ENCODE measurements at places on chromosomes 2 and 18. TPM values are rescaled to one million over a fixed set of nuclear protein-coding genes. Genes with fewer than 3 reads are reported as not detected.

The IL1A gene
- total RNA-seq = not detected

The GPR17 gene
- total RNA-seq = not detected

The SMYD1 gene
- total RNA-seq = 0.29 TPM

The CHRND gene
- not detected for total RNA-seq

The LCT gene
- not detected for total RNA-seq

The CYP27C1 gene
- 0.29 TPM for total RNA-seq

The IL36G gene
- not detected for total RNA-seq

The PARD6G gene
- total RNA-seq = 14.4 TPM

The TEX44 gene
- total RNA-seq = not detected

DNA sequence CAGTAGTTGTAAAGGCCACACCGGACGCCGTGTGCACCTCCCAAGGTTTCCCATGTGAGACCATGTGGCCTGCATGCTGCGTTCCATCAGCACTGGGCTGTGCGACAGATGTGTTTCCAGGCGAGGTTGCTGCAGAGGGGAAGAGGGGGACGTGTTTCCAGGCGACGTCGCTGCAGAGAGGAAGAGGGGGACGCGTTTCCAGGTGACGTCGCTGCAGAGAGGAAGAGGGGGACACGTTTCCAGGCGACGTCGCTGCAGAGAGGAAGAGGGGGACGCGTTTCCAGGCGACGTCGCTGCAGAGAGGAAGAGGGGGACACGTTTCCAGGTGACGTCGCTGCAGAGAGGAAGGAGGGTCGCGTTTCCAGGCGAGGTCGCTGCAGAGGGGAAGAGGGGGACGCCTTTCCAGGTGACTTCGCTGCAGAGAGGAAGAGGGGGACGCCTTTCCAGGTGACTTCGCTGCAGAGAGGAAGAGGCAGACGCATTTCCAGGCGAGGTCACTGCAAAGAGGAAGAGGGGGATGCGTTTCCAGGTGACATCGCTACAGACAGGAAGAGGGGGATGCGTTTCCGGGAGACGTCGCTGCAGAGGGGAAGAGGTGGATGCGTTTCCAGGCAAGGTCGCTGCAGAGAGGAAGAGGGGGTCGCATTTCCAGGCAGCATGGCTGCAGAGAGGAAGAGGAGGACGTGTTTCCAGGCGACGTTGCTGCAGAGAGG lies 24.5 kb downstream of the NFATC1 start:
- no peak for DNase-seq

- DNase-seq = no peak
These were observed 80.9 kb downstream of the ZEB2 start for GRCh38 chr2:144438801-144439631.

DNA sequence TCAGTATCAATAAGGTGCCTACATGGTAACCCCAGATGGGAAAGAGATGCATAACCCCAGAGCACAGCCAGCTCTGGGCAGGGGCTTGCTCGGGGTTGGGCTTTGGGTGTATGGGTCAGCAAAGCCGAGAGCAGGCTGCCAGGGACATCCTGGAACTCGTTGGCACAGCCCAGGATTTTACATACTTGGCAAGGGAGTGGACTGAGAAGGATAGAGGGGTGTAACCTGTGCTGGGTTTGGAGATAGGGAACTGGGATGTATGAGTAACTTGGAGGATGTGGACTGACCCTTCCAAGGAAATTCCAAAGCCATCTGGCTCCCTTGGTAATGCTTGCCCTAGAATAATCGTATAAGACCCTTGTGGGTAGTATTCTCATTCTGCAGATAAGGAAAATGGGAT lies 44.2 kb downstream of the GPR39 start:
- no peak for DNase-seq

GRCh38 chr2:230335461-230335863 lies 8.5 kb downstream of the SP140L start:
- DNase-seq = no peak

- DNase-seq = no peak
These were observed 2.3 kb upstream of the GATA6 start for GRCh38 chr18:22167091-22167470.

DNA sequence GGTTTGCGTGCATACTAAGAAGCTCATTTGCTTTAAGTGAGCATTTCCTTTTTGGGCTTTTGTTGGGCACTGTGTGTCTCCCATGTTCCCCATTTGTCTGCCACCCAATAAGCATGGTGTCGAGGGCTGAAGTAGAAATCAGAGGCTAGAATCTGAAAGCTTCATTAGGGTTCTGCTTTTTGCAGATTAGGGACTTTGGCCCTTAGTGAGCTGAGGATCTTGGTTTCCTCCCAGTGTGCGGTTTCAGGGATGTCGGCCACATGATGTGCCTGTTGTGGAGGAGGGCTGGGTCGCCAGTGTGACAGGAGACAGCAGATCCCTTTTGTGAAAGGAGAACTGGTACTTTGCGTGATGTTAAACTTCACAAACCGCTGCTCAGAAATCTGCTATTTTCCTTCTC lies 41.1 kb downstream of the PLEKHB2 start:
- no peak for DNase-seq

DNA sequence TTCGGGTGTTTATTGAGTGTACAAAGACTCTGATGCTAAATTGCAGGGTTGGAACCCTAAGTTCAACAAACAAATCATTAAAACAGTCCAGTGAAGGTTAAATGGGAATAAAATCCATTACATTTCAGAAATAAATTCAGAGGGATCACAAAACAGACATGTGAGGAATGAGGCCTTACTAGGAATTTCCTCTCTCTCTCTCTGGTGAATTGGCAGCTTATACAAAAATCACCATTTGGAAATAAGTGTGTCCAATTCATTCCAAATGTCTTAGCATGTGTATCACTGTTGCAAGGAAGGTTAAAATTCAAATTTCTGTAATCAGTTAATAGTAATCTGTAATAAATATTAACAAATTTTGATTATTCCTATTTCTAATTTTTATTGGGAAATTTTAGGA lies 228.6 kb upstream of the PXDN start:
- DNase-seq = no peak

GRCh38 chr2:218001629-218002028 lies 1.2 kb downstream of the TNS1 start:
- DNase-seq = no peak

DNA sequence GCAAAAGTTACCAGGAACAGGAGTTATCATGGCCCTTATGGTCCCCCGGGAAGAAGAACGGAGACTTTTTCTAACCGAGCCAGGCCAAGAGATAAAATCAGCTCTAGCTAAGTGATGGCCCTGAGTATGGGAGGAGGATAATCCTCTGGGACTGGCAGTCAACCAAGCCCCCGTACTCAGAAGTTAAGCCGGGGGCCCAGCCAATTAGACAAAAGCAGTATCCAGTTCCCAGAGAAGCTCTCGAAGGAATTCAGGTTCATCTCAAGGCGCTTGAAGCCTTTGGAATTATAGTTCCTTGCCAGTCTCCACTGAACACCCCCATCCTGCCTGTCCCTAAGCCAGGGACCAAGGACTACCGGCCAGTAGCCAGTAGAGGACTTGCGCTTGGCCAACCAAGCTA lies 365.3 kb upstream of the TCF4 start:
- no peak for DNase-seq

- DNase-seq = no peak
These were observed 186.6 kb downstream of the C1D start for GRCh38 chr2:67876176-67876575.

DNA sequence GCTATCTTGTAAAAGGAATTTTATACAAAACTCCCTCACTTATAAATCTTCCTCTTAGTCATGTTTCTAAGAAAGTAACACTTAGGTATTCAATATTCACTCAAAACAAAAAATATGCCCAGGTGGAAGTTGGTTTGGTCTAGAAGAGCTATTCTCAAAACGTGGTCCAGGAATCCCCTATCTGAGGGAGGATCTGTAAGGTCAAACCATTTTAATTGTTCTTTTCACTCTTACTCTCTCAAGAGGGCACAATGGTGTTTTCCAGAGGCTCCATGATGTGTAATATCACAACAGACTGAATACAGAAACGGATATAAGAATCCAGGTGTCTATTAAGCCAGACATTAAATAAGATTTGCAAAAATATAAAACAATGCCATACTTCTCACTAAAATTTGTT lies 9.9 kb downstream of the MOB1A start:
- no peak for DNase-seq

- no peak for DNase-seq
These were observed 164.9 kb upstream of the SERTAD2 start for GRCh38 chr2:64818664-64819060.

DNA sequence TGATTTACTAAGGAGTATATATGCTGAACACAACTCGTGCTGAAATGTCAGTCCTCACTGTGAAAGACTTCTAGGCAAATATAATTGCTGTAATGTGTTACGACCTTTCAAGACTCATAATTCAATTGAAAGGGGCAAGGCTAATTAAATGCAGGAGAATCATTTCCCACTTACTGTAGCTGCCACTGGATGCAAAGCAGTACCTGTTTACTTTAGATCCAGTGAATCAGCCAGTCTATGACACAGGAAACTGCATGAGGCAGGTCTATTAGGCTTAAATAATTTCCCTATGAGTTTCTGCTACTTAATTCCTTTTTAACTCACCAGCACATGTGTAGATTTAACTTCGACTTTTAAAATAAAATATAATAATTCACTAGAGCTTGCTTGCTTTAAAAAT lies 125.6 kb downstream of the CTNNA2 start:
- DNase-seq = no peak

- no peak for DNase-seq
These were observed 6.5 kb downstream of the WIPF1 start for GRCh38 chr2:174590928-174591648.

DNA sequence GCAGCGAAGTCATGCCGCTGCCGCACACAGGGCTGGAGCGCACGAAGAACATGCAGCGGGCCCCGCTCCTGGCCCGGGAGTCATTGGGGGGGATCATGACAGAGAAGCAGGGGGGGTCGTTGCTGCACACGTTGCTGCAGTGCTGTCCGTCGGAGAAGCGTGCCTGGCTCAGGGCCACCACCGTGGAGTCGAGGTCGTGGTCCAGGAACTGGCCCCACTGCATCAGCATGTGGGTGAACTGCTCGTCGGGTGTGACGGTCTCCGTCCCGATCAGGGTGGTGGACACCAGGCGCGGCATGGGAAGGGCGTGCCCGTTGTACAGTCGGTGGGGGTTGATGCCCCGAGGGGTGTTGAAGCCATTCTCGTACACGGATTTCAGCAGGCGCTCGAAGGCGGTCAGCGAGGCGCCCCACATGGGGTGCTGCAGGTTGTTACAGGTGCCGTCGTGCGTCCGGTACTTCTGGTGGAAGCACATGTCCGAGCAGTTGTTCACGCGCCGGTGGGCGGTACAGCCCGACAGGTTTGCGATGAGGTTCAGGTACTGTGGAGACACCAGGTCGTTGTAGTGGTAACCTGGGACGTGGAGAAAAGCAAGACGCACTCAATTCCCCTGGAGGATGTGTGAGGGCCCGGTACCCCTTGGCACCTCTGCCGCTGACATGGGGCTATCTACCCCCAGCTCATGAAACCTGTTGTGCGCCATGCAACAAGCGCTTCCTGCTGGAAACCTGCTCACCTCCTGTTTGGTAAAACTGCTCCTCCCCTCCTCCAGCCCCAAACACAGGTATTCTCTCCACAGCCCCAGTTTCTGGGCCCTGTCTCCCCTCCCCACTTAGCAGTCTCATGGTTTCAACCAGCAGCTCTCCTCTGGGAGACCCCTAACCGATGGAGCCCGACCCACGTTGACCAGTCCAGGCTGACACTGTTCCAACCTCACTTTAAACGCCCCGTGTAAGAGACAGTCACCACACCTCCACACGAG lies 94.9 kb downstream of the PXDN start:
- DNase-seq = no peak

Data from breast epithelium (tissue), 4 donors.